ENCODE measurements at places on chromosomes 1 and 21.

GRCh38 chr1:73411479-73411878 lies 786.5 kb downstream of the LRRIQ3 start:
- no peak for DNase-seq

DNA sequence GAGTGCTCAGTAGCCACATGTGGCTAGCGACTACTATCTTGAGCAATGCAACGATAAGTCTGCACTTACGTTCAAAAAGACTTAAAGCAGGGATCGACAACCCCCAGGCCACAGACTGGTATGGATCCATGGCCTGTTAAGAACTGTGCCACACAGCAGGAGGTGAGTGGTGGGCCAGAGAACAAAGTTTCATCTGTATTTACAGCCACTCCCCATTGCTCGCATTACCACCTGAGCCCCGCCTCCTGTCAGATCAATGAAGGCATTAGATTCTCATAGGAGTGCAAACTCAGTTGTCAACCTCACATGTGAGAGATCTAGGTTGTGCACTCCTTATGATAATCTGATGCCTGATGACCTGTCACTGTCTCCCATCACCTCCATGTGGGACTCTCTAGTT lies 103.6 kb upstream of the ZRANB2 start:
- no peak for DNase-seq

GRCh38 chr21:34020005-34020847 lies 53.2 kb upstream of the MRPS6 start:
- no peak for DNase-seq

DNA sequence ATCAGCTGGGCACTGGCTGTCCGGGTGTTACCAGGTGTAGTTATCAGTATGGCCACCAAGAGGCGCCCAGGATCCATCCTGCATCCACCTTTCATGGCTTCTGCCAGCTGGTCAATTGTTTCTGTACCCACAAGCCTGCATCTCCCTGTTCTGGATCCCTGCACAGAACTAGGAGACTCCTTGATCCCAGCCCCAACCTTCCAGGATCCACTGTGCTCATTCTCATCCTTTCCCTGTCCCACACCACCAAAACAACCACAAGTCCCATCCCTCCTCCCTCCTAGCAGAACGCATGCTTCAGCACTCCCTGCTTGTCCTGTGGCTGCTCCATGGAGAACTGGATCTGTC lies 27.2 kb upstream of the FOXE3 start:
- DNase-seq, result no peak

GRCh38 chr1:8910331-8910730 lies 31.8 kb upstream of the ENO1 start:
- no peak for DNase-seq

GRCh38 chr1:230165536-230165935 lies 98.5 kb downstream of the GALNT2 start:
- DNase-seq, result no peak

DNA sequence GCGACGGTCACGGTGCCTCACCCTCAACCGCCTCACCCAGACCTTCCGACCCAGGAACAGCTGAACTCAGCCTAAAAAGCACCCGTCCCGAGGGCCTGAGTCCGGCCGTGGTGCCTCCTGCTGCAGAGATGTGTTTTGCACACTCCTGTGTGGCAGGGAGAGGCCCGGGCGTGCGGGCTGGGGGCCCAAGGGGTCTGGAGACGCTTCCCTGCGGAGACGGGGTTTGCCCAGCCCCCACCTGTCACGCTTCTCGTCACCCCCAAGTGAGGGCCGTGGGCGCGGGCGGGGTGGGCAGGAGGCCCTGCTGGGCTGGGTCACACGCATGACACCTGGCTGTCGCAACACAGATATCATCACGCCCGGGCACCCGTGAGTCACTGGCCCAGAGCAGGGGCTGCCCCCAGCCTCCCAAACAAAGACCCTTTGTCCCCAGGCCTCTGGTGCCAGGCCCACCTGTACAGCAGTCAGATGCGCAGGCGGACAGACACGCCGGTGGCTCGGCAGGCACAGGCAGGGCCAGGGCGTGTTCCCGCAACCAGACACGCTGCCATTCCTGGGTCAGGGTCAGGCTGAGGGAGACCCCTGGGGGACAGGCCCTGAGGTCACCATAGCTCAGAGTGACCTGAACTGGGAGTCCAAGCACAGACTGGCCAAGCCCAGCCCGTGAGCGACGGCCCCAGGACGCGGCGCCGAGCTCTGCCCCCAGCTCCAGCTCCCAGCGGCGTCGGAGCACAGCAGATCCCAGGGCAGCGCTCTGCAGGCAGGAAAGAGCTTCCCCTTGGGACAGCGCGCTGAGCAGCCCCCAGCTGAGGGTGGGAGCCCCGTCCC lies 6.1 kb downstream of the B3GALT6 start:
- no peak for DNase-seq

- DNase-seq, result no peak
These were observed 452.9 kb upstream of the BEND5 start for GRCh38 chr1:49229555-49229954.

GRCh38 chr1:237685551-237685950 lies 205.2 kb downstream of the ZP4 start:
- no peak for DNase-seq

- DNase-seq, result no peak
These were observed 82.6 kb upstream of the GPR52 start for GRCh38 chr1:174364996-174365736.

DNA sequence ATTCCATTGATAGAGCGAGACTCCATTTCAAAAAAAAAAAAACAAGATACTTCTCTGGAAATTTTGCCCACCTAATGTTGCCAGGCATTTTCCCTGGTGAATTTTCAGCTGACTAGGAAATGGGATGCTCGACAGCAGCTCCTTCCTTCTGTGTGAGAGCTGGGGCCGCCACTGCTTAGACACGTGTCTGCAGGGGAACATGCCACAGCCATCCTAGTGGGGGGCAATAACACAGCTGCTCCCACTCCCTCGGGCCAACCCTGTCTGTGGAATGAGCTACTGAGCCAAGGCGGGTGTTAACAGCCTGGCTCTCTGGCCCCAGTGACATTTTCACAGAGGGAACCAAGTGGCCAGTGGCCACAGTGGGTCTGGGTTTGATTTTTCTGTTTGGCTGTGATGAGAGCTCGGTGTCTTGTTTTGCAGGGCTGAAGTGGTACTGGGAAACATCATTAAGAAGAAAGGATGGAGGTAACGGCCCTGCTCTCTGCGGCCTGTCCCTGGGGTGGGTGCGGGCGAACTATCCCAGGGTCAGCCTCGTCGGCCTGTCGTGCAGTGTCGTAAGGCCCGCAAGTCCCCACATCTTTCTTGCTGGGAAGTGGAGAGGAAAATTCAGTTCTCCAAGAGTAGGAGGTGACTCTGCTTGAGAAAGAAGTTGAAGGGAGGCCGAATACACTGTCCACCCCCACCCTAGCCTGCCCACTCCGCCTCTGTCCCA lies 39.2 kb downstream of the KCNAB2 start:
- DNase-seq, result no peak

DNA sequence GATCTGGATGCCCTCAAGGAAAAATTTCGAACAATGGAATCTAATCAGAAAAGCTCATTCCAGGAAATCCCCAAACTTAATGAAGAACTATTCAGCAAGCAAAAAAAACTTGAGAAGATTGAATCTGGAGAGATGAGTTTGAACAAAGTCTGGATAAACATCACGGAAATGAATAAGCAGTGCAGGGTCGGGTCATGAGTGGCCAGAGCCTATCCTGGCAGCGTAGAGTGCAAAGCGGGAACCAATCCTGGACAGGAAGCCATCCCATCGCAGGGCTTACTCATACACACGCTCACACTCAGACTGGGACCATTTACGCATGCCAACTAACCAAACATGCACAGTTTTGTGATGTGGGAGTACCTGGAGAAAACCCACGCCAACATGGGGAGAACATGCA lies 43.1 kb downstream of the ZMYM1 start:
- no peak for DNase-seq

- DNase-seq, result no peak
These were observed 2.4 kb upstream of the CTTNBP2NL start for GRCh38 chr1:112393631-112393974.

DNA sequence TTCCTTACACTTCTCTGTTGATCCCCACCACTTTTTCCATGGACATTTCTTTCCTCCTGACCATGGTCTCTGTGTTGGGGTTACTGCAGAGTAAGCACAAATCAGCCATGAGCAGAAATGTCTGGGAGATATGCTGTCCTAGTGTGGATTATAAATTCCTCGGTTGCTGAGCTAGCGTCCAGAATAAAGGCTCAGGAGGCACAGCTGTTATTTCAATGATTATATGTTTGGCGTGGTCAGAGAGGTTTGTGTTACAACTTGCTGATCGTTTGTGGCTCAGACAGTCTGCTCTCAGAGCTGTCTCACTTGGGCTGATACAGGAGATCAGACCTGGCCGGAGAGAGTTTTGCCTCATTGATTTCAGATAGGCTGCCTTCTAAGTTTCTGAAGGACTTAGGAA lies 37.5 kb upstream of the LAMC2 start:
- DNase-seq, result no peak

DNA sequence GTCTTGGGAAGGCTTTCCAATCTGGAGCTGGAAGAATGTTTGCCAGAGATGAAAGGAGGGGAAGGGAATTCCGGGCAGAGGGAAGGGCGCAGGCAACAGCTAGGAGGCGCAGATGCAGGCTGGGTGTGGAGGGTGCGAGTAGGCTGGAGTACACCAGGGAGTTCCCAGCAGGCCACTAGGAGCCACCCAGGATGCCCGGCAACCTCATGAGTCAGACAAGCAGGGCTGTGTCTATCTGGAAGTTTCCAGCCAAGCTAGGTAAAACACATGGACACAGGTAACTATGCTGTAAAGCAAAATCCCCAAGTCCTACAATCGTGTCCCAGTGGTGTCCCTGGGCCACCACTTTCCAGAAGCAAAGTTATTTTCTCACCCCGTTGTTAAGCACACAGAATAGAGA lies 990 bp upstream of the NBL1 start:
- no peak for DNase-seq

DNA sequence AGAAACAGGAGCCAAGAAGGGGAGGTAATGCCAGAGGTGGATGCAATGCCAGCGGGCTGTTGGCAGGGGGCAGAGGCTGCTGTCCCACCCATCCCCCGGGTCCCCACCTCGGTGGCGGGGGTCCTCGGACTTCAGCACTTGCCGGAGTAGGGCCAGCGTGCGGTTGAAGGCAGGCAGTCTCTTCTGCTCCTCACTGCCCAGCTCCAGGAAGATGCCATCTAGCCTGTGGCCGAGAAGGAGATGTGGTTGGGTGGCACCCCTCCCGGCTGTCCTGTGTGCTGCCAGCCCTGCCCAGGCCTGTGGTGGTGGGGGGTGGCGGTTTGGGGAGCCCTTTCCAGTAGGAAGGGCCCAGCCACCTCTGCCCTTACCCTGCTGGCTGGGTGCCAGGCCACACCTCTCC lies 13.5 kb downstream of the TTC22 start:
- no peak for DNase-seq

DNA sequence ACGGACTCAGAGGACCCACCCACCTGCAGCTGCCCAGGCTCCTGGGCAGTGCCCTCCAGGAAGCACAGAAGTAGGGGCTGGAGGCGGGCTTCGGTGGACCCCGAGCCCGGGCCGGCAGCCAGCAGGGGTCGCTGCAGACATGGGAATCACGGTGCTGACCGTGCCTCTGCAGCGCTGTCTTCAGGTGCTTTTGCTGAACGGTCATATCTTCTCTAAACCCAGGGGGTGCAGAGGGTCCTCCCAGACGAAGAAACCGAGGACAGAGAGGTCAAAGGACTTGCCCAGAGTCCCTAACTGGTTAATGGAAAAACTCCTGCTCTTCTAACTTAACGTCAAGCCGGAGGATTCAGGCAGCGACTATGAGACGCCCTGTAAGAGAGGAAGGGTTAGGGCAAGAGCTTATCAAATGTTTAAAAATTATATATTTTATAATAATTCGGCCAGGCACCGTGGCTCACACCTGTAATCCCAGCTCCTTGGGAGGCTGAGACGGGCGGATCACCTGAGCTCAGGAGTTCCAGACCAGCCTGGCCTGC lies 21.5 kb upstream of the LEFTY2 start:
- DNase-seq, result no peak

DNA sequence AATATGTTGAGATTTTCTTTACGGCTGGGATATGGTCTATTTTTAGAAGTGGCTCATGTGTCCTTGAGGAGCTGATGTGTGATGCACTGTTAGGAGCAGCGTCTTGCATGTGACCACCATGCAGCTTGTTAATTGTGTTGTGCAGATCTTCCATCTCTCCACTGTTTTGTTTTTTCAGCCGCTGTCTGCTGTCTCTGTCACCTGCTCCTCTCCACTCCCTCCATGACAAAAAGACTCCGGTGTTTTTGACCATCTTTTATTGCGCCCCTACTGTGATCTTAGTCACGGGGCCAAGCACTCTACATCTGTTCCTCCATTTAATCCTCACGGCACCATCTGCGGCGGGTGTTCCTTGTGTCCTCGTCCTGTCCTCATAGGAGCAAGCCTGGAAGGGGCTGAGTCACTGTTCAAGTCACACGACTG lies 51.8 kb downstream of the ADARB1 start:
- DNase-seq, result no peak

DNA sequence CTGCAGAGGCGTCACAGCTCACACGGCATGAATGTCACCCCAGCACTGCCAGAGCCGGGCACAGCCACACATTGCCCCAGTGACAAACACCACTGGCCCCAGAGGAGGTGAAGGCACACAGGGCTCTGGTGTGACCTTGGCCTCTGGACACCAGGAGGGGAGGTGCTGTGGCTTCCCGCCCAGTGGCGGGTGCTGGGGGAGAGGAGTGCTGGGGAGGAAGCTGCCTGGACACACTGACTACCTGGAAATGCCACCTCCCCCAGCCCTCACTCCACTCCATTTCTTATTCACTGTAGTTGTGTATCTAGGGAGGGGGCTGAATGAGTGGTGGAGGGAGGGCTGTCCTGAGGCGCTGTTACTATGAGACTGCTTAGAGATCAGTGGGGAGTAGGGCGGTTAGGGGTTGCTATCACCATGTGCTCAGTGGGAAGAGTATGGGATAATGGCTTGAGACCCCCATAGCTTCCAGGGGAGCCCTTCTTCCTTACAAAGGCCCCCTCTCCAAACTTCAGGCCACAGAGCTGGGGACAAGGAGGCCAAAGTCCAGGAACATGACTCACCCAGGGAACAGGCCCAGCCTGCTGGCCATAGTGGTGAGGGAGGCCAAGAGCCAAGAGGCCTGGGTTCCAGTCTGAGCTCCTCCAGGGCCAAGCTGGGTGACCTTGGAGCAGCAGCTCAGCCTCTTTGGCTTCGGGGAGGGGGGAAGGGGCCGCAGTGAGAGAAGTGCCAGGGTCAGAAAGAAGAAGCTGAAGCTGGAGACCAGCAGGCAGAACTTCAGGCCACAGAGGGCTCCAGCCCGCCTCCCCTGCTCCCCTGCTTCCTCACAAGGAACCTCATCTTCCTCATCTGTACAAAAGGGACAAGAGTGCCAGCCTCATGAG lies 40.1 kb downstream of the AHDC1 start:
- no peak for DNase-seq
